ENCODE measurements at places on chromosomes 1 and 21.

- DNase-seq: no peak
These were observed 814 bp downstream of the PAQR7 start for GRCh38 chr1:25874635-25875153.

DNA sequence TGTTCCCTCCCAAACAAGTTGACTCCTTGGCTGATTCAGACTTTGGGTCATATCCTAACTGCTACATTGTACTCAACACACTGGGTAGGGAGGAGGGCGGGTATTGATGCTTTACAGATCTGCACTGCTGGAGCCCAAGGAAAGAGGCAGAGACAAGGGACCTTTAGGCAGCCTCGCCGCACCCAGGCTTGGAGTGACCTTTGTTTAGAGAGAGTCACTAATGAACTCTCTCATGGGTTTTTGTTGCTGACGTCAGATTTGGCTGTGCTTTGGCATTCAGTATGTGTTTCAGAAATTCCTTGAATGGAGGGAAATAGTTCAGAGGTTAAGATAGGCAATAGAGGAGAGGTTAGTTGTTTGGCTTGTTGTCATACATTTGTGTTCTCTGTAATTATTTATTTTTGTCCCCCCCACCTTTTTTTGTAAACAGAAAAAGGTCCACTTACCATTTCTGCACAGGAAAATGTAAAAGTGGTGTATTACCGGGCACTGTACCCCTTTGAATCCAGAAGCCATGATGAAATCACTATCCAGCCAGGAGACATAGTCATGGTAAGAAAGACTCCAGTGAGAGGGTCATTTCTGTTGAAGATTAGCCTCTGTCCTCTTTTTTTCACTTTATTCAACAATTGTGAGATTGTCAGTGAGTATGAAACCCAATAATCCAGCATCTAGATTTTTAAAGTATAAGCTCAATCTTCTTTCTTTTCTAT is 116.1 kb downstream of the ATP5PO start:
- no peak for DNase-seq

GRCh38 chr21:29678626-29679025 is 261.2 kb downstream of the GRIK1 start:
- no peak for DNase-seq

DNA sequence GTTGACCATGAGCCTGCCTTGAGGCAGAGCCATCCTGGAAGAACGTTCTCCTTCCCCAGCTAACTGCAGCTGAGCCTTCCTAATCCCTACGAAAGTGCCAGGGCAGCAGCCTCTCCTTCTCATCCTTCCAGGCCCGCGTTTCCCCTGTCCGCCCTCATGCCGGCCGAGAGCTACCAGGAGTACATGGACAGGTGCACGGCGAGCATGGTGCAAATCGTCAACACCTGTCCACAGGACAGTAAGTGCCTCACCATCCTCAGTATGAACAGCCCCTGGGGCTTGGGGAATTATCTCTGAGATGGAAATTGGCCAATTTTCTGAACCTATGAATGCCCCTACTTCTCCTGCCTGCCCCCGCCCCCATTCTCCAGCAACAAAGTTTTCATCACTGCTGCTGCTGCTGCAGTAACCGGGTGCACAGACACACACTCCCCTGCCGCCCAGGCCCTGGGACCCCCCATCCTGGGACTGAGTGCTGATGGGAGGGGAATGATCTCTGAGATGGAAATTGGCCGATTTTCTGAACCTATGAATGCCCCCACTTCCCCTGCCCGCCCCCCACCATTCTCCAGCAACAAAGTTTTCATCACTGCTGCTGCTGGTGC is 39.6 kb downstream of the UBASH3A start:
- no peak for DNase-seq

DNA sequence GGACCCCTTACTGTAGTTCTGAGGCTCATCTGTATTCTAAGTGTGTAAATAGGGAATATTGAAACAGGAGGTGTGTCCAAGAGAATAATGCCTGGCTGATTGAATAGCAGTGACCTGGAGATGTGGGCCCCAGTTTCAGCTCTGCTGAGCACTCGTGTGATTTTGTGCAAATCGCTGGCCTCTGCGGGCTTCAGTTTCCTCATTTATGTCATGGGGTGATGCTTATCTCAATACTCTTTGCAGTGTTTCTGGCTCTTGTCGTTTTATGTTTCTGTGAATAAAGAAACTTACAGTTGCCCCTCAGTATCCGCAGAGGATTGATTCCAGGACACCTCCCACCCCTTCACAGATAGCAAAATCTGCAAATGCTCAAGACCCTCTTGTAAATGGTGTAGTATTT is 5.0 kb downstream of the COG2 start:
- DNase-seq: no peak

- no peak for DNase-seq
These were observed 43.4 kb upstream of the ZBTB40 start for GRCh38 chr1:22408230-22408629.

DNA sequence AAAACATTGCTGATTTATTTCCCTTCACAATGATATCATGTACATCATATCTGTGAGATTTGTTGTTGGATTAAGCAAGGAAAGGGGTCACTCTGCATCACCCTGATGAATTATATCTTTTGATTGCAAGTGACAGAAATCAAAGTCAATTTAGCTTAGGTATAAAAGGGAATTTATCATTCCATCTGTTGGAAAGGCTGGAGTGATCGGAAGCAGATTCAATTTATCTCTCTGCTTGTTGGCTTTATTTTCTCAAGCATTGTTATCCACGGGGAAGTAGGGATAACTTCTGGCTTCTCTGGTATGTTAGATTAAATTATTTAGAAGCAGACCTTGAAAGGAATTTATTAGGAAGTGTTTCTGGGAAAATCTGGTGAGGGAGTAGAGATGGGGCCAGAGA is 226.6 kb downstream of the PTGER3 start:
- DNase-seq: no peak

GRCh38 chr1:182484531-182485257 is 34.7 kb downstream of the RGSL1 start:
- DNase-seq: no peak

DNA sequence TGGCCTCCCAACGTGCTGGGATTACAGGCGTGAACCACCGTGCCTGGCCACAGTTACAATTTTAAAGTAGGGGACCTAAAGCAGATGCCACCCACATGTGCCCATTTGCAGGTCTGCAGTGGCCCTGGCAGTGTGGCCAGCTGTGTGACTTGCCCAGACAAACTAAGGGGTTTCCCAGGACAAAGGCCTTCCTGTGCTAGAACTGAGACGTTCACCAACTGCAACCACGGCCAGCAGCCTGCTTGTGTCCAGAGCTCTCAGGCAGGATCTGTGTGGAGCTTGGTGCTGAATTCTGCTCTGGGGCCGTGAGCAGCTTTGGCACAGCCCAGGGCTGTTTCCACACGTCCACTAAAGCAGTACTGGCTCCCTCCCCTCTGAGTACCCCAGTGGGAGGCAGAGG is 10.6 kb upstream of the PTTG1IP start:
- no peak for DNase-seq

GRCh38 chr1:230898748-230899147 is 30.4 kb upstream of the C1orf198 start:
- DNase-seq: no peak

- DNase-seq: no peak
These were observed 247.0 kb downstream of the PTBP2 start for GRCh38 chr1:96968541-96968940.

DNA sequence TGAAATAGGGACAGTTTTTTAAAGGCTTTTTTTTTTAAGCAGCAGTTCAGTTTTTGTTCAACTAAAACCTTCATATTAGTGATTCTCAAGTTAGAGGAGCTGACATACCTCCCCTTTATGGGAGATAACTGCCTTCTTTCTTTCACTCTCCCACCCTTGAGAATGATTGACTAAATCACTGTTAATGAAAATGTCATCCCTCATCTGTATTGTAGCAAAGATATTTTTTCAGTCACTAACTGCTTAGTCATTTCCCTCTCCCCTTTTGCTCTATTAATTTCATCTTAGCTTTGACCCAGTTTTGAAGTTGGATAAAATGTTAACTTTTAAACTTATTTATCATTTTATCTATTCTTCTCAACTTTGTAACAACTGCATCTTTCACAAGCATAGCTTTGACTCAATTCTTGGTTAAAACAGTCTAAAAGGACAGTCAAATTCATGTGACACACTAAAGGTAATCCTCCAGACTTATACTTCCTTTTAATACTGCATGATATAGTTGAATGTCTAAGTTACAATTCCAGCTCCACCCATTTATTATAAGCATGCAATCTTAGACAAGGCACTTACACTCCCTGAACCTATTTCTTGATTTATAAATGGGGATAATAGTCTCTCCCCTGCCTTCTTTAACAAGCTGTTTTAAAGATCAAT is 17.1 kb downstream of the CAPZA1 start:
- no peak for DNase-seq

- no peak for DNase-seq
These were observed 314.9 kb downstream of the ZNF326 start for GRCh38 chr1:90309806-90310205.

DNA sequence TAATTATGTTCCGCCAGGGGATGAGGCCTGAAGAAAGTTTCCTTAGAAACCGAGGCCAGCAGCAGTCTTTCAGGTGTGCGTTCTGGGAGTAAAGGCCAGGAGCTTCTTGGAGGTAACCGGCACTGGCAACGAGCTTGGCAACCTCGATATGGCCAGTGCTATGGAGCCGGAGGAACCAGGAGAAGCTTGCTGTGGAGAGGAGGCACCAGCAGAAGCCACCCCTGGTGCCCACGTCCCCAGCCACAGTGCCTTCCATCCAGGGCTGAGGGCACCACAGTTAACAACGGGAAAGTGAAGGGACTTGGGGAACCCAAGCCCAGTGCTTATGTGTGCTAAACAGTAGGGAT is 41.5 kb upstream of the LIN9 start:
- DNase-seq: no peak

GRCh38 chr1:216073793-216074595 is 349.3 kb downstream of the USH2A start:
- no peak for DNase-seq

GRCh38 chr1:229597877-229598276 is 28.0 kb downstream of the TAF5L start:
- no peak for DNase-seq

DNA sequence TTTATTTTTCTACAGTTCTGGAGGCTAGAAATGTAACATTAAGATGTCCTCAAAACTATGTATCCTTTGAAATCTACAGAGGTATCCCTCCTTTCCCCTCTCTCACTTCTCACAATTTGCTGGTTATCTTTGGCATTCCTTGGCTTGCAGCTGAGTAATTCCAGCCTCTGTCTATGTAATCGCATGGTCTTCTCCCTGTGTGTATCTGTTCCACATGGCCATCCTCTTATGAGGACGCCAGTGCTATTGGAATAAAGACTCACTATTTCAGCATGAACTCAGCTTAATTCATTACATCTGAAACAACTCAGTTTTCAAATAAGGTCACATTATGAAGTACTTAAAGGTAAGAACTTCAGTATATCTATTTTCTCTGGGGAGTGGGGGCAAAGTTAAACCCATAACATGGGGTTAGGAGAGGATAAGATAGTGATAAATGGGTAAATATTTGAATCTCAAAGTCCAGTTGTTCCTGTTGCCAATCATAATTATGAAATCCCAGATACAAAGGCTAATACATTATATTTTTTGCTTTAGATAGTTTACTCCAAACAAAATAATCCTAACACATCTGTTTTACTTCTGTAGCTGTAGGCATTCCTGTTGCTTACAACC is 1290.8 kb downstream of the NCAM2 start:
- no peak for DNase-seq

DNA sequence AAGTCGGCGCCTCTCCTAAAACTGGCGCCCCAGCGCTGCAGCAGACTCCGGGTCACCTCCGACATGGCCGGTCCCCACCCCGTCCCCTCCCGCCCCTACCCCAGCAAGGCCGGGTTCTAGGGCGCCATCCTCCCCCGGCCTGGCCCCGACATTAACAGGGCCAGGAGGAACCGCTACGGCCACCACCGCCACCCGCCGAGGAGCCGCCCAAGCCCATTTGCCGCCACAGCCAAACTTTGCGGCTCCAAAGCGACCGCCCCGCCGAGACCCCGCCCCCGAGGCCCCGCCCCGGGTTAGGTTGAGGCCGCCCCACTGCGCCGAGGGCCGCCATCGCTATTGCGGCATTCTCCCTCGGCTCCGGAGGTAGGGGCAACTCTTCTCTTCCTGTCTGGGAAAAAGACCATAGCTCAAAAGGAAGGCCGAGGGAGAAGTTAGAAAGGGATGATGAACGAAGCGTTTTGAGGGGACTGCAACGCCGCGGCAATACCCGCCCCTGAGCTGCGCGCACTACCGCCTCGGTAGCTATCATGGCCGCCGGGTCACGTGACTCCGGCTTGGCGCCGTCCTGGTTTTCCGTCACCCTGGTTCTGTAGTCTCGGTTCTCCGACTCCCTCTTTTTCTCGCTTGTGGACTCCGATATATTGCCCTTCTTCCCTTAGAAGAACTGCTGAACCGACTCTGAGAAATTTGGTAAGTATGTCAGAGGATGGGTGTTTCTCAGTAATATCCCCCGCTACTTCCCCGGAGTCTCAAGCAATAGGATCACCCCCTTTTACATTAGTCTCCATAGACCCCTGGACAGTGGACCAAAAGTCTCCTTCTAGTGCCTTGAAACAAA is at the start of the genes AIDA and BROX:
TSS of gene AIDA (minus strand) at position 239 of the 838 bp plus-strand sequence. CDS start at position 65, 174 bp downstream.
TSS of gene BROX (plus strand) at position 312 of the 838 bp plus-strand sequence. CDS start 3,136 bp downstream, outside the sequence.
- no peak for DNase-seq

DNA sequence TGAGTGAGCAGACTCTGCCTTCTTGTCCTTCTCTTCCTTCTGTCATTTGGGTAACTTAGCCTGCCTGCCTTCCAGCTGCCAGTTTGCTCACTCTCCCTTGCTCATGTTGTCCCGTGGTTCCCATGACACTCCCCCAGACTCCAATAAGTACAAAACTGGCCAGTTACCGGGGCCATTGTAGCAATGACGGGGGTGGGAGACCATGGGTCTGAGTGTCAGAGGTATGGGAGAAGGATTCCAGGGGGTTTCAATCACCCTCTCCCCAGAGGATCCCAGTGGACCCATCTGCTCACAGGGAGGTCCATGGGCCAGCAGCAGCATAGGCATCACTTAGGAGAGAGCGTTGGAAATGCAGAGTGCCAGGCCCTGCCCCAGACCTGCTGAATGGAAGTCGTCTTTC is 51.3 kb downstream of the CAPN9 start:
- DNase-seq: no peak

GRCh38 chr21:38768471-38769063 is 37.2 kb upstream of the ETS2 start:
- no peak for DNase-seq

GRCh38 chr1:66271904-66272254 is 262.1 kb upstream of the SGIP1 start:
- peak; percentile 56 for DNase-seq

GRCh38 chr1:169886422-169886821 is 7.3 kb downstream of the SCYL3 start:
- no peak for DNase-seq

DNA sequence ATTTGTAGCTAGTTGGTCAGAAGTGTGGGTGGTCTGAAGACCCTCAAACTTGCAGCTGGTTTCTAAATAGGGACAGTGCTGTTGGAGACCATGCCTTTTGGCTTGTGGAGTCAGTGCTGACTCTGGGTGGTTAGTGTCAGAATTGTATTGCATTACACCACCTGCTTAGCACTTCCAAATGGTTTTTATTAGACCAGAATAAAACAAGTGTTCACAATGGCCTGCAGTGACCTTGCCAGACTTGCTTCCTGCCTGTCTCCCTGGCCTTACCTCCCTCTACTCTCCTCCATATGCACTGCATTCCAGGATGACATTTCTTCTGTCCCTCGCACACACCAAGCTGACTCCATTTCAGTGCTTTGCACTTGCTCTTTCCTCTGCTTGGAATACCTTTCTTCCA is 72.7 kb upstream of the CNIH3 start:
- no peak for DNase-seq

- no peak for DNase-seq
These were observed 8.8 kb downstream of the RBM34 start for GRCh38 chr1:235152235-235152634.

- DNase-seq: no peak
These were observed 102.5 kb upstream of the CASZ1 start for GRCh38 chr1:10898921-10899320.

Measured in keratinocyte (primary cell).